Stimulated activated CD8-positive, alpha-beta memory T cell treated with anti-CD3 and anti-CD28 coated beads, Interleukin-7, amount 100 ng/mL, for 4 hours (primary cell): ENCODE measurements at places on chromosomes 3 and 15.

GRCh38 chr15:77821188-77821958 lies 188.7 kb upstream of the LINGO1 start:
- DNase-seq = no peak

GRCh38 chr3:122457706-122458105 lies 41.8 kb upstream of the WDR5B start:
- DNase-seq = no peak

DNA sequence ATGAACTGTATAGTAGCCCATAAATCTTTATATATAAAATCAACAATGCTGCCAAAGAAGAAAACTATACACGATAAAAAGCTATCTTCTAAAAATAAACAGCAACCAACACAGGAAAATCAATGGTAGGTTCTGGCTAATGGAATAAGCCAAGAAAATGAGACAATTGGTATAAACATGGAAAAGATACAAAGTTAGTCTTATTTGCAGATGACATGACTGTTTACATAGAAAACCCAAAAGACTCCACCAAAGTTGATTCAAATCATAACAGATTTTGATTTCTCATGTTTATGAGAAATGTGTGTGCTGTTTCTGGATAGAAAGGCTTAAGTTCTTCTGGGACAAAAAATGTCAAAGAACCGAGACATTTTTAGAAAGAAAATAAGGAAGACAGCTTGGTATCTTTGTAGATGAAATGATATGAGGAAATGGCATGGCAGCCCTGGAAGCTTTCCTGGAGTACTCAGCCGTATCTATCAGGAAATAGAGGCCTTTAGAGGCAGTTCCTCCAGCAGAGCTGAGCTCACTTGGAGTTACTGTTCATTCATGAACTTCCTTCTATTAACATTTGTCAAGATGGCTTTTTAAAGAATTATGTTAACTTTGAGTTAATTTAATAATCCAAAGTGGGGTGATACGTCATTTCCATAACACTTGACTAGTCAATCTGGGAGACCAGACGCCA lies 36.7 kb upstream of the VILL start:
- DNase-seq = no peak

- DNase-seq = no peak
These were observed 10.0 kb downstream of the ITPKA start for GRCh38 chr15:41503669-41504010.

DNA sequence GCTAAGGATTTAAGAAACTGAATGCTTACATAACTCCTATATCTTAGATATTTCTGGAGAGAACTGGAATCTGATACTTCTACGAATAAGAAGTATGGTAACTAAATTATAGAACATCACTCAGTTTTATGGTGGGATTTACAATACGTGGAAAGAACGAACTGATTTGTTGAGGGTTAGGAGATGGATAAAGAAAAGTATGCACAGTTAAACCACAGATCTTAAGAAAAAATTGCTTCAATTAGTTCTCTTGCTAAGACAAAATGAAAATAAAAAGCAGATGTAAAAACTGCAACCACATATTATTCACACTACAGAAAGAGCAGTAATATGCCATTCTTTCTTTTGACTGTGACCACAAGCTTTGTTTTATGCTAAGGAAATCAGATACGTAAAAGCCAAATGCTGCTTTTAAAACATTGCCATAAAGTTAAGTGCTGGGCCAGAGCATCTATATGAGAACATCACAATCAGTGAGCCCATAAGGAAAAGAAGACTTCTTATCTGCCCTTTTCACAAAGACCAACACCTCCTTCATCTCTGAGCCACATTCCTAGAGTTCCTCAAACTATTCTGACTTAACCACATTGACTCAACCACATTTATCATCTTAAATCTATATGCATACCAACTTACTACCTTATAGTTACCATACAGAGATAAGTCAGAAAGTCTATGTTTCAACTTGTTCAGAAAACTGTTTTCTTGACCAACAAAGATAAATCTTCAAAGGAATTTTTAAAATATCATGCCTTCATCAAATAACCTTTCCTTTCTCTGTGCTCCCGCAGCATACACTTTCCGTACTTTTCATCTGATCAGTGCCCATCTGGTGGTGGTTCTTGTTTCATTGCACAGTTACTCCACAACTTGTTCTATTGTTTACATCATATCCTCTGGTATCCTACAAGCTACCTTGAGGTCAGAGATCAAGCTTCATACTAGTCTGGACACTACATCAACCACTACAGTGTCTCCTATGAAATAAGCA lies 61.7 kb downstream of the FSIP1 start:
- DNase-seq = no peak

- DNase-seq = no peak
These were observed 178.5 kb downstream of the BBX start for GRCh38 chr3:107701299-107701698.

DNA sequence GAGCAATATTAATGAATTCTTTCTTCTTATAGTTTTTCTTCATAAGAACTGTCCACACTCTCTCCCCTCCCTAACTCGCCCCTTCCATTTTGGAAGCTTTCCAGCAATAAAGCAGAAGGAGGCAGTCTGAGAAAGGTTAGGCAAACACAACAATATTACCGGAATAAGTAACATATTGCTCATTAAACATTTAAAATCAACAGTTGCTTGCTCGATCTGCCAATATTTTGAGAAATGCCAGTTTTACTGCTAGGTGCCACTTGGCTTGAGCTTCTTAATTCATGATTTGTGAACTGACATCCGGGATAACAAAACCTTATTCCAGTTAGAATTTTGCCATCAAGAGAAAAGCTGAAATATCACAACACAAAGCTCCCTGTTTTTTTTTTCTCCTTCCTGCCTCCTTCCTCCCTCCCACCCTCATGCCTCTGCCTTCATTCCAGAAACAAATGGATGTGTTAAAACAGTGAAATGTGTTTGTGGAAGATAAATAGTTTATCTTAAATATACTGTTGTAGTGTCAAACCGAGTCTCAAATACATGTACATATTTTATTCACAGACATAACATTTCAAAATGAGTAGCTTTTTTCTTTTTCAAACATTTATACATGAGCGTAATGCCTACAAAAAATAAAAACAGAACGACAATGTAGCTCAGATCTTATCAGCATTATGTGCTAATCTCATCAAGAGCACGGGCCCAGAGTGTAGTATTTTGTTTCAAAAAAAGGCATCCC lies 253.7 kb downstream of the GAP43 start:
- DNase-seq = no peak

- no peak for DNase-seq
These were observed 73.6 kb downstream of the ADCY5 start for GRCh38 chr3:123375014-123375940.

DNA sequence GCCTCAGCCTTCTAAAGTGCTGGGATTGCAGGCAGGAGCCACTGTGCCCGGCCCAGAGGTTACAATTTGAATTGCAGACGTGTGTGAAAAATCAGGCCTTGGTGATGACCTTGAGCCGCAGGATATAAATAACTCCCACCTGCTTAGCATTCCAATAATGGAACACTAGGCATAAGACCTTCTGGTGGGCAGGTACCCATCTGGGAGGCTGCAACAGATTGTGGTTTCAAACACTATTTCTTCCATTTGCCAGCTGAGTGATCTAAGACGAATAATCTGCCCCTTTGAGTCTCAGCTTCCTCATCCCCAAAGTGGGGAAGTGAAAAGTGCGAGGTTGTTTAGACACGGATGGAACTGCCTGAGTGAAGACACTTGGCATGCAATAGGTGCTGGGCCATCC lies 47.7 kb upstream of the HERC1 start:
- DNase-seq = no peak

- DNase-seq = no peak
These were observed 333.6 kb downstream of the ARRDC4 start for GRCh38 chr15:98294126-98294525.

GRCh38 chr3:24483873-24484272 lies 10.8 kb downstream of the THRB start:
- no peak for DNase-seq

- DNase-seq = no peak
These were observed 190.3 kb downstream of the OPA1 start for GRCh38 chr3:193783166-193783896.

DNA sequence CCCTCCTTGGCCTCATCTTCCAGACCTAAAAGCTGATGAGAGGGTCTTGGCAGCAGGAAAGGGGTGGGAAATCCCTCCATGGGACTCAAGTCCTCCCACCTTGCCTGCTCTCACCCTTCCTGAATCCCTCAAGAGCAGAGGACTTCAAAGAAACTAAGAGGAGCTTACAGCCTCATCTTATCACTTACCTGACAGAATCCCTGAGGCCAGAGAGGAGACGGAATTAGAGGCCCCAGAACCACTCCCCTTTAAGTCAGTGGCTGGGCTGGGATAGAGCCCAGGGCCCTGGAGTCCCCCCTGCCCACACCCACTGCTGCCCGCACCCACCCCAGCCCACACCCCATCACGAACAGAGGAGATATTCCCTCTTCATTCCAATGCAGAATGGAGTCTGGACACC lies 15.2 kb downstream of the LOXL1 start:
- no peak for DNase-seq

DNA sequence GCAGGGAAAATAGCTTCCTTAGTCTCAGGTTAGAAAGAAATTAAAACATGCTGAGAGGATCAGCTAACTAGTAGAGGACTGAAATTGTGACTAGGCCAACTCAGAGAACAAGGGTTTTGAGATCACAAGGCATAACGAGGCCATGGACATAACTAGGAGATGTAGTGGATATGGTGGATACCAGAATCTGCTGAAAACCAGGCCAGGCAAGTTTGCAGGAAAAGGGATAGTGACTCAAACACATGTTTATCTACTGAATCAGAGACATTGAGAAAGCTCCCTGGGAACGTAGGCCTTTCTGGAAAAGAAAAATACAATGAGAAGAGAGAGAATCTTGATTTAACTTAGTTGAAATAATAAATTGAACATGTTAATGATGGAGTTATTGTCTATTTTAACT lies 326.5 kb upstream of the GBE1 start:
- no peak for DNase-seq

DNA sequence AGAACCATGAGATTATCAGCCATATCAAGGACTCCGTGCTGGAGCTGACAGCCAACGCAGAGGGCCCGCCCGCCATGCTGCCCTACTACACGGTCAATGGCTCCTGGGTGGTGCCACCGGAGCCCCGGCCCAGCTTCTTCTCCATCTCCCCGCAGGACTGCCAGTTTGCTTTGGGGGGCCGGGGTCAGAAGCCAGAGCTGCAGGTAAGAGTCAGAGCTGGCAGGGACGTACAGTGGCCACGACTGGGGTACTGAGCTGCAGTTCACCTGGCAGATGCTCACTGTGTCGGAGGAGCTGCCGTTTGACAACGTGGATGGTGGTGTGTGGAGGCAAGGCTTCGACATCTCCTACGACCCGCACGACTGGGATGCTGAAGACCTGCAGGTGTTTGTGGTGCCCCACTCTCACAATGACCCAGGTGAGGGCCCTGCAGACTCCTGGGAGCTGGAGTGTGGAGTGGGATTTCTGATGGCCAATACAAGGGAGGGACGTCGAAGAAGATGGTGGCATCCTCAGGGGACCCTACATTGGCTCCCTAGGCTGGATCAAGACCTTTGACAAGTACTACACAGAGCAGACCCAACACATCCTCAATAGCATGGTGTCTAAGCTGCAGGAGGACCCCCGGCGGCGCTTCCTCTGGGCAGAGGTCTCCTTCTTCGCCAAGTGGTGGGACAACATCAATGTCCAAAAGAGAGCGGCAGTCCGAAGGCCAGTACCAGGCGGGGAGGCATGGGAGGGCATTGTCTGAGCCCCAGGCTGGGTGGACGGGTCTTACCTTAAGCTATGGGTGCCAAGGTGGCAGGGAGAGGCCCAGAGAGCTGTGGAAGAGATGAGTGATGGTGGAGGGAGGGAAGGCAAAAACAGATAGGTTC lies 2.4 kb downstream of the MAN2A2 start:
- no peak for DNase-seq

DNA sequence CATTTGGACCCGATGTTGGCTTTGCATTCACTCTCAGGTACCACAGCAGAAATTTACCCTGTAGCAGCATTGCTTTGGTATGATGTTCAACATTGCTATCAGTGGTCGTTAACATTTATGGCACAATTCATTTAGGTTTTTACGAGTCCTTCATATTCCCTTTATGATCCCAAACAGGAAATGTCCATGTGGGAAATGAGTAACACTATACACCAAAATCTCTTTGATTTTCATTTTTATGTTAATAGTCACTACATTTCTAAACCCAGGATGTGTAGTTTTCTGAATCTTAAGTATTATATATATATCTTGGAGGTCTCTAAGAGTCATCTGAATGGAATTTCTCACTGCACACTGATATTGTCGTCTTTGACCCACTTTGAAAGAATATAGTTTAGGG lies 78.5 kb upstream of the RBMS3 start:
- DNase-seq = no peak

DNA sequence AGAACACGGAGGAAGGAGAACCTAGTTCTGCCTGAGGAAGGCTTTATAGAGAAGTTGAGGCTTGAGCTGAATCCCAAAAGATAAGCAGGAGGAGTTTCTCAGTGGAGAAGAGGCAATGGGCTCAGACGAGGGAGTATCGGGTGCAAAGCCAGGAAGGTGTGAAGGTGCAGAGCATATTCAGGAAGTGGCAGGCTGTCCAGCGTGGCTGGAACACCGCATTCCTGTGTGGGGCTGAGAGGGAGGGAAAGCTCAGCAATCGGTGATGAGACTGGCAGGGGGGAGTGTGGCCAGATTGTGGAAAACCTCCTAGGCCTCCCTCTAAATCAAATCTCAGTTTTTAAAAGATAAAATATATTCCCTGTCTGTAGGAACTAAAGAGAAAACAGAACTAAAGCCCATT lies 63.0 kb downstream of the ARHGAP31 start:
- no peak for DNase-seq

- DNase-seq = no peak
These were observed 170.6 kb downstream of the TBL1XR1 start for GRCh38 chr3:177026505-177027277.

- no peak for DNase-seq
These were observed 15.5 kb downstream of the MYL3 start for GRCh38 chr3:46847744-46848143.

- DNase-seq = no peak
These were observed 73.2 kb downstream of the STAG1 start for GRCh38 chr3:136678981-136679380.

DNA sequence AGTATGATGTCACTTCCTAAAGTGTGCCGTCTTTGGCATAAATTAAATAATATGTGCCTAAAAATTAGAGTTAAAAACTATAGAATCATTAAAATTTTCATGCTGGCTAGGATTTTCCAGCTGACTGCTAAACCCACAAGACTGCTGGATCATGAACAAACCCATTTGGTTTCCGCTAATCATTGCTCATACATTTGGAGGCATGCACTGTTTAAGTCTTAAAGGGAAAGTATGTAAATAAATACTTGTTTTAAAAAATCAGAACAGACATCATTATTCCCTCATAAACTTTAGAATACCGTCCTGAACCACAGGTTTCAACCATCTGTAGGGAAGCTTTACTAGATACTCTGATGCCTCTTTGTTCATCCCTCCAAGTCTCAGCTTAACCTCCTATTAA lies 26.5 kb downstream of the ATP6V1A start:
- DNase-seq = no peak

DNA sequence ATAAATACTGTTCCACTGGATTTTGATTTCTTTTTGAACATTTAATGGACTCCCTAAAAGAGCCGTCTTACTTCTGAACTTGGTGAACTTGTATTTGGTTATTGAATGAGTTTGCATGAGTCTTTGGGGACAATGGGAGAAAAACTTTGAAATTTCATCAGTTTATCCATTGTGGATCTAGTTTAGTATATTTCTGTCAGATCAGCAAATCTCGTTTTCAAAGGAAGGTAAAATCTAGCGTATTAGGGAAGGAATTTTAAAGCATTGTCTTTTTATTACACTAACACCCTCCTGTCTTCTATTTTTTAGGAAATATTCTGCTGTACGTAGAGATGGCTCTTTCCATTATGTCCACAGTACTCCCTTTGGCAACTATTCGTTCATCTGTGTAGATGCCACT lies 12.8 kb downstream of the TMEM62 start:
- no peak for DNase-seq

- DNase-seq = no peak
These were observed 22.2 kb upstream of the NRROS start for GRCh38 chr3:196617256-196617655.
